Activated CD8-positive, alpha-beta memory T cell treated with anti-CD3 and anti-CD28 coated beads for 1 hour (primary cell): ENCODE measurements at places on chromosomes 5 and 9.

DNA sequence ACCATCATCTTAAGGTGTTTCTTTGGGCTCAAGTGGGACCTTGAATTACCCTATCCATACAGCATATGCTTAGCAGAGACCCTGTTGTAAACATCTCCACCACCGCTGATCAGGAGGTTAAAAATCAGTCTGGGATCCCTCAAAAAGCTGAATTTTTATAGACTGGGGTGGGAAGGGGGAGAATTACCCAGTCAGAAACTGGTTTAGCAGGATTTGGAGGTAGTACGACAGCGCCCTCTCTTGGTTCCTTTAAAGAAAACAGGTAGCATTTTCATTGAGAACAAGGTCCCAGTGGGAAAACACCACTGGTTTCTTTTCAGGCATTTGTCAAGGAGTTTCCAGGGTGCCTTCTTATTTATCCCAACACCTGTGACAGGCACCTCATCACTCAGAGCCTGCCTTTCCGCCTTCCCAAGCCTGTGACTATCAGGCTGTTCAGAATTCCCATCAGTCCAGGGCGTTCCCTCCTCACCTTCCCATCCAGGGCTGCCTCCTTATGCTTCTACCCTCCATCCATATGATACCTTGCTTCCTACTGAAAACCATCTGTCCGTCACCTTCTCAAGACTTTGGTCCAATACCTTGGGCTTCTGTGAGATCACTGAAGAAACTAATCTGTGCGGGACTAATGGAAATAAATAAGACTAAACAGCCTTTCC is 203.8 kb upstream of the RAI14 start:
- DNase-seq, result no peak

DNA sequence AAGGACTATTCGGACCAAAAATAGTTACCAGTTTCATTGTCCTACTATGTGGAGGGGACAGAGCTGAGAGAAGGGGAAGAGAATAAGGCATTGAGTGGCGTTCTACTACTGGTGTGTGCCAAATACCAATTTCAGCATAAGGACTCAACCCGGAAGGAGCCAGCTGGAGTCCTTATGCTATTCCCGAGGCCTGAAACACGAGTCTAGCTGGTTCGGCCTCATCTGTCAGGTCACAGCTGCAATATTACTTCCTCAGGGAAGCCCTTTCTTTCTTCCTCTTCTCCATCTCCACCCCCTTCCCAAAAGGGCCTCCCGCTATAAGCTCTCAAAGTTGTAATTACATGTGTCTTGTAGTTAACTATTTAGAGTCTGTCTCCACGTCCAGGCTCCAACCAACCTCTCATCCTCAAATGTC is 20.5 kb upstream of the FER start:
- no peak for DNase-seq

DNA sequence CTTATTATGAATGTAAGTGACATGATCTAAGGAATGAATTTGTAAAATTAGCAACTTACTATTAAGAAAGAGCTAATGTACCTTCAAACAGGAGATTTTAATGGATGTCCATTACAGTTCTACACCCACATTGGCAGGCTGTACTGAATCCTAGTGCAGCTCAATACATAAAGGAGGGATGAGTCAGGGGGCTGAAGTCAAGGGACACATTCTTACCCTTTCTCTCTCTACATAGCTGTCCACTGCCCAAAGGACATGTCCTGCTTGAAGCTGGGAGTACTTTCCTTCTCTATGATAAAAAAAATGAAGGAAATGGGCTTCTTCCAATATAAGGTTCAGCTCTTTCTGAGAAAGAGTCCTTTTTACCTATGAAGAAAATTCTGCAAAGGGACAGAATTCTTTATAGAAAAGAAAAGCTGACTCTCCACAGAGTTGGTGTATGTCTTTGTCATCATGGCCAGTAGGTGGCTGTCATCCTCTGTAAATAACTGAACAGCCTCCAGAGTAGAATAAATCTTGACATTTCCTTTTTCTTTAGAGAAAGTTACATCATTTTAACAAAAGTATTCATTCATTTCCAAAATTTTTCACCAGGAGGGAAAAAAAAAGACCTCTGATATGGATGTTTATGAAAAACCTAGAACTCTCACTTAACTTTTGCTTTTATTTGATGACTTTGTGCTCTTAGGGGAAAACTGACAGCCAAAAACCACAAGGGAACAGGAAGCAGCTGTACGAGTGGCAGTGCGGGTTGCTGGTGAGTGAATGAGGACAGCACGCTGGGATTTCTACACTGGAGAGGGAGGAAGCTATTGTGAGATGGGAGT is 13.1 kb upstream of the IFNA14 start:
- DNase-seq, result no peak

GRCh38 chr5:61273279-61273975 is 58.6 kb upstream of the ZSWIM6 start:
- DNase-seq, result no peak

DNA sequence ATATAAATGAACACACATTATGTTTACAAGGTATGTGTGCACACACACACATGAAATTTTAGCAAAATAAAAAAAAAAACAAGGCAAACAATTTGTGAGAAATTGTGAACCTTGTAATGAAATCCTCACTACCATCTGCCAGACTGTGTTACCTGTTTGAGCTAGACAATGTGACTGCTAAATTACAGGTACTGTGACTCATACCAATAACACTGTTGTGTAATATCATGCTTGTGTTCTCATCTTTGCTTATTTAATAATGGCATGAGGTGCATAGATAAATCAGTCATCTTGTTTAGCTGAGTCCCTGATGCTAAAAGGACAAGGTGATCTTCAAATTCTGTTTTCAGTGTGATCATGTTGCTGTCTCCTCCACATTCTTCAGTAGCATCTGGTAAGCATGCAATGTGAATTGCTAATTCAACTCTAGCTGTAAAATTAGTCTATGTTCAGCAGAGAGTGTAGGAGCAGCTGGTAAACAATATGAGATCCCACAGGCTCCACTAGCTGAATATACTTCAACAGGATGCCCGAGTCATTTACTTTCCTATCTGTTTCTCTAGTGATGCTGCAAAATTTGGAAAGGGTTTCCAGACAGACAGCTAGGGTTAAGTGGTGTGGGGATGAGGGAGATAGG is 966.3 kb upstream of the C9orf72 start:
- no peak for DNase-seq

DNA sequence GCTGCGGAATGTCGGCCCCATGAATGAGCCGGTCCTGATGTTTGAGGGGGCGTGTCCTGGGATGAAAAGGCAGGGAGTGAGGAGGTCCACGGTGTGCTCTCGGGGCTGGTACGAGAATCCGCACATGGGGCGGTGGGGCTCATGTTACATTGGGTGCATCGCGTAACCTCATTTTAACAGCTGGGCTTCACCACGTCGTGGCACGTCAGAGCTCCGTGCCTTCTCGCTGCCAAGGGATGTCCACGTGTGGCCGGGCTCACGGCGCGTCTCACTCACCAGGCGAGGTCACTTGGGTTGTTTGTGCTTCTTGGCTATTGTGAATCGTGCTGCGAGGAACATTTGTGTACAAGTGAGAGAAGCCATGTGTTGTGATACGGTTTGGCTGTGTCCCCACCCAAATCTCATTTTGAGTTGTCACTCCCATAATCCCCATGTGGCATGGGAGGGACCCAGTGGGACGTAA is 29.1 kb upstream of the IRX4 start:
- no peak for DNase-seq

GRCh38 chr5:80142996-80143395 is 107.8 kb downstream of the THBS4 start:
- DNase-seq, result no peak

GRCh38 chr5:149036168-149036567 is 26.7 kb downstream of the SH3TC2 start:
- DNase-seq, result no peak

DNA sequence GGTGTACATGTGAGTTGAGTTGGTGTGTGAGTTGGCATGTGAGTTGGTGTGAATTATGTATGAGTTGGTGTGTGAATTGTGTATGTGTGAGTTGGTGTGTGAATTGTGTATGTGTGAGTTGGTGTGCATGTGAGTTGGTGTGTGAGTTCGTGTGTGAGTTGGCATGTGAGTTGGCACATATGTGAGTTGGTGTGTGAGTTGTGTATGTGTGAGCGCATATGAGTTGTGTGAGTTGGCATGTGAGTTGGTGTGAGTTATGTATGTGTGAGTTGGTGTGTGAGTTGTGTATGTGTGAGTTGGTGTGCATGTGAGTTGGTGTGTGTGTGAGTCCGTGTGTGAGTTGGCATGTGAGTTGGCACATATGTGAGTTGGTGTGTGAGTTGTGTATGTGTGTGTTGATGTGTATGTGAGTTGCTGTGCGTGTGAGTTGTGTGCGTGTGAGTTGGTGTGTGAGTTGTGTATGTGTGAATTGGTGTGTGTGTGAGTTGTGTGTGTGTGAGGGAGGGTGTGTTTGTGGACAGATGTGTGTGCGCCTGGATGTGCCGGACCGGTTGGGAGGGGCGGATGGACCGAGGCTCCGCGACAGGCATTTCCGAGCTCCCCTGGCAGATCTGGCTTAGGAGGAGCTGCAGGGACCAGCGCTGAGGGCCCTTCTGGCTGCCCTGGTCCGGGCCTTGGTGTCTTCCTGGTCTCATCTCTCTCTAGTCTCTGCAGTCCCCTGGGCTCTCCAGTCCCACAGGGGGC is 162.5 kb upstream of the IER5L start:
- DNase-seq, result no peak

- no peak for DNase-seq
These were observed 843.3 kb upstream of the CDH10 start for GRCh38 chr5:25488119-25488518.

DNA sequence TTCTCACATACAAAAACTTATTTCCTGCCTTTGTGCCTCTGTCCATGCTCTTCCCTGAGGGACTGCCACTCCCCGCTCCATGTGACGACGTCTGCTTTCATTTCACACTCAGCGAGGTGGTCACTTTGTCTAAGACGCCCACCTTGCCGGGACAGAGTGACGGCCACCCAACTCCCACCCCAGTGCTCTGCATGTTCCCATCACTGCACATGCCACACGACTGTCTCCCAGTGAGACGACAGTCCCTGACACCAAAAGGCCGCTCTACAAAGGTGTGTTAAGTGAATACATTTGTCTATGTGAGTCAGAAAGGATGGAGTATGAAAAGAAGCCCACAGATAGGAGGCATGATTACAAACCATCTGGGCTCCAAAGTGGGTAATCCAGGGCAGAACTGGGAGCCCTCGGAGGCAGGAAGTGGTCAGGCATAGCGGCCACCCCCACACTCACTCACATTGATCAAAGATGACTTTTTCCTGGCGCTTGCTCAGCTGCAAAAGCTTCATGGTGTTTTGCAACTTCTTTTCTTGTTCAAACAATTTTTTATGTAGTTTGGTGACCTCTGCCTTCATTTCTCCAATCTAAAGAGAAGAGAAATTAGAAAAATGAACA is 185.8 kb downstream of the CDK5RAP2 start:
- no peak for DNase-seq

DNA sequence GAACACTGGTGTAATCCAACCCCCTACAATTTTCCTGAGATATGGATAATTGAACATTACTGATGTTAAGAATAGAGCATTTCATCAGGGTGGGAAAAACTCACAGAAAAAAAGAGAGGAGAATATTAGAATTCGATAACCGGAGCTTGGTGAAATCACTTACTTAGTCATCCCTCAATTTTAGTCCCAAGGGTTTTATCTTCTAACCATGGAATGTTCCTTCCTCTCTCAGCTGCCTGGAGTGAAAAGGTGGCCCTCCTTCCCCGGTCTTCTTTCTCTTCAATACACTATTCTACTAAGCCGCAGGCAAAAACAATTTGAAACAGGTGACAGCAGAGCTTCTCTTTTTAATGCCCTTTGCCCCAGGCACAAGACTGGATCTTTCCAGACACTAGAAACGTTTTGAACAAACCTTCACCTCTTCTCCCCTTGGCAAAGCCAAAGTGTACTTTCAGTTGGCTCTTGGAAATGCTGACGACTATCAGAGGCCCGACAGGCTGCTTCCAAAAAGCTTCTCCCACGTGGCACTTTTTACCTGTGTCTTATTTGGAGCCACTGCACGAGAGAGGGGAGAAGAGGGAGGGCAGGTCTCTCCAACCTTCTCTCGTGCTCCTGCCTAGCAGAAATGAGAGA is 543.9 kb downstream of the TLE1 start:
- no peak for DNase-seq

- DNase-seq, result no peak
These were observed 50.8 kb downstream of the SAXO1 start for GRCh38 chr9:18982262-18982620.

DNA sequence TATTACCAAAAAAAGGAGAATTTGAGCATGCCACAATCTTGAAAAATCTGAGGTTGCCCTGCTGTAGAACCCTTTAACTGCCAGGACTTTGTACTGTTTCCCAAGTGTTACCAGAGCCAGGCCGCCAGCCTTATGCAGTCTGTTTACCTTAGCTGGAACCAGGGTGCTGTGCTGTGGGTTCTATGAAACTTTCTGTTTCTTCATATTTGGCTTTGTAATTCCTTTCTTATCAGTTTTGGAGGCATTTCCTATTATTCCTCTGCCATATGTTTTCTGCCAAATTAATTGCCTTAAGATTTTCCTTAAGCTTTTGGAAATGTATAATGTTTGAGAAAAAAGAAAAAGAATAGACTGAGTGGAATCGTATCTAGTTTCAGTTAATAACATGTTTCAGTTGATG is 2.1 kb downstream of the S1PR3 start:
- DNase-seq, result no peak

DNA sequence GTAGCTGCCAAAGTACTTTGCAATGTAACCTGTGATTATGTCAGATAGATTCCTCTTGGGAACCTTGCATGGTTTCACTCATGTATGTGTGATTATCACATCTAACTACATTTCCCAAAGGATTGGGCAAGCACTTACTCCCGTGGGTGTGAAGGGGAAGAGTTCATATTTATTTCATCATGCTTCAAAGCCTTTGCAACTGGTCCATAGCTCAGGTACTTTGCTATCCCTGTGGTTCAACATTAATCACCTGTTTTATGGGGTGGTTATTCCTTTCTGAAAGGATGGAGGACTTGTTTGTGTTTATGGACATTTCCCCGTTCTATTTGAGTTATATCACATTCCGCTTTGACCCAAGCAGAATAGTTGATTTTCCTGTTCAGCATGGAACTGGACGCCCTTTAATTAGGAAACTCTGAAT is 13.6 kb upstream of the ERMP1 start:
- no peak for DNase-seq

- DNase-seq, result no peak
These were observed 4.5 kb downstream of the TJP2 start for GRCh38 chr9:69178583-69179011.

- DNase-seq, result no peak
These were observed 36.9 kb upstream of the SLC1A3 start for GRCh38 chr5:36569491-36569890.

DNA sequence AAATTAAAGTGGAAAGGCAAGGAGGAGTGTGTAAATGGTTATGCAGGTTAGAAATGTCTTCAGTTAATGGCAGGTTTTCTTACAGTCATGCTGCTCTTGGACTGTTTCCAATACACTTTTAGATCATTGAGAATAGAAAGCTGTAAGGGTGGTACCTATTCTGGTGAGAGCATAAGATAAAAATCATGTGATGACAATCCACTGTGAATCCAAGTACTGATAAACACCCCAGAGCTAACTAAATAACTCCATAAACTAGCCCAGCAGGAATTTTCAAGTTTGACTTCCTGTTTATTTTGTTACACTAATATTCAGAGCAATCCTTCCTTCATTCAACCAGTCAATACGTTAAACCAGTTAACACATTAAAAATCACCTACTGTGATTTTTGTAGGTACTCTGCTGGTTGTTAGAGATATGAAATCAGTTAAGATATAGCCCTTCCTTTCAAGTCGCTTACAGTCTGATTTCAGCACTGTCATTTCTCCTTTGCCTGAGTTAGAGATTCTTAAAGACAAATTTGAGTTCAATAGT is 22.6 kb downstream of the VCAN start:
- no peak for DNase-seq
